Mononuclear cell (primary cell): ENCODE measurements at places on chromosomes 3 and 15. TPM values are rescaled to one million over a fixed set of nuclear protein-coding genes. Genes with fewer than 3 reads are reported as not detected.

ADAMTS7 gene
- not detected for total RNA-seq

IL5RA gene
- 4.4 TPM for total RNA-seq

HIGD2B gene
- 0.63 TPM for total RNA-seq

TLR9 gene
- total RNA-seq: 0.21 TPM

ITGA11 gene
- under 0.01 TPM for total RNA-seq
